ENCODE measurements at places on chromosomes 4 and X.
A peak's percentile ranks its signal among the peaks of the same experiment; 100 is the strongest.

DNA sequence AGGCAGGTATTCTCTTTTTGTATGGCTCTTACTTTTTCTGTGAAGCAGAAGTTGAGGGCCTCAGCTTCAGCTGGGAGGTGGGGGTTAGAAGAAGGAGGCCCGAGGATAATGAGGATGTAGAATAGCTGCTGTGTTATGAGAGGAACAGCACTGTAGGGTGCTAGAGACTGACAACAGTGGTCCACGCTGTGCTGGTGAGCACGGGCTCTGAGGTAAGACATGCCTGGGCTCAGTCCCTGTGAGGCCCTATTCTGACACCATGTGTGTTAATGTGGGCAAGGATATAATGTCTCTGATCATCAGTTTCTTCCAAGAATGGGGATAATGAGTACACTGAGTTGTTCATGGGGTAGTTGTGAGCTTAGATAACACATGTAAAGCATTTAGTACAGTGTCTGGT lies 55.3 kb upstream of the SFRP2 start:
- DNase-seq, result no peak

DNA sequence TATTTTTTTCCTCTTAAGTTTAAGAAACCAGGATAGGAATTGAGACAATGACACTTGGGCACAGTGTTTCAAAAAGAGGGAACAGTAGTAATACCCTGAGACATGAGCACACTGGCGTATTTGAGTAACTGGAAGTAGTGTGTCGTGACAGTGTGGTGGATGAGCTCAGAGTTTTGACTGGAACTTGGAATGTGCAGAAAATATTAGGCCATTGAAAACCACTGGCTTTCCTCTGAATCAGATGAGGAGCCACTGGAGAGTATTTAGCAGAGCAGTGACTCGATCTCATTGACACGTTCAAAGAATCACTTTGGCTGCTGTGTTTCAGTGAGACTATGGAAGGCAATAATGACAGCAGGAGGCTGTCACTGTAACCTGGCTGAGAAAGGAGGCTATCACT lies 1531.2 kb downstream of the STIM2 start:
- no peak for DNase-seq

DNA sequence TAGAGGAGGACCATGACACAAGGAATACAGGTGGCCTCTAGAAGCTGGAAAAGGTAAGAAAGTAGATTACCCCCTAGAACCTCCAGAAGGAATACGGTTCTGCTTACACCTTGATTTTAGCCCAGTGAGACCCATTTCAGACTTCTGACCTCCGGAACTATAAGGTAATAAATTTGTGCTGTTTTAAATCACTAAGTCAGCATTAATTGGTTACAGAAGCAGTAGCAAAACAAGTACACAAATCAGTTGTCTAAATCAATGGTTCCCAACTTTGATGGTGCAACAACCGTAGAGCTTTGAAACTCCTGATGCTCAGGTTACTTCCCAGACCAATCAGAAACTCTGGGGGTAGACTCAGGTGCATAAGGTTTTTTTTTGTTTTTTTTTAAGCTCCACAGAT lies 113.6 kb downstream of the RTL9 start:
- DNase-seq, result no peak

GRCh38 chr4:40722576-40723161 lies 27.1 kb upstream of the NSUN7 start:
- no peak for DNase-seq

GRCh38 chr4:54723820-54724219 lies 66.1 kb downstream of the KIT start:
- DNase-seq, result no peak

- peak; percentile 18 for DNase-seq
Measured at GRCh38 chr4:25031077-25031621, 403 bp upstream of the LGI2 start.

Measured in astrocyte of the spinal cord (primary cell).